Nucleus accumbens (tissue), 56 donors: ENCODE measurements at places on chromosomes 13 and 19.
A peak's percentile ranks its signal among the peaks of the same experiment; 100 is the strongest.

DNA sequence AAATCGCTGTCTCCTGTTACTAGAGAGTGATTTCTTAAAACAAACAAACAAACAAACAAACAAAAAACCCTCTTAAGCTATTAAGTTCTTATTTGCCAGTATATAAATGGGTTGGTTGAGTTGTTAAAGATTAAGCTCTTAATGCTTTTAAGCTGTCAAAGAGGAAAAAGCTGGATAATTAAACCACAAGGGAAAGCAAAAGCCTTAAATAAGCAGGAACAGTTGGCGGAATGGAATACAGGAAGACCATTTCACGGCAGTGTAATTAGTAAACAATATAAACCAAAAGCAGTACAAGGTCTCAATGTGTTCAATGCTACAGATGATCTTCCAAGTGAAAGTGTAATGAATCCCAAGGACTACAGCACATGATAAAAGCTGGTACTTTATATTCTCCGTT is 32.2 kb upstream of the GGACT start:
- DNase-seq: no peak

GRCh38 chr19:18558604-18559003 is 934 bp downstream of the KXD1 start:
- DNase-seq: no peak

GRCh38 chr13:97235549-97236231 is 13.6 kb downstream of the MBNL2 start:
- no peak for DNase-seq

GRCh38 chr19:14096272-14096992 is 5.9 kb upstream of the SAMD1 start:
- no peak for DNase-seq

GRCh38 chr13:59488436-59488835 is 675.3 kb downstream of the DIAPH3 start:
- DNase-seq: no peak

DNA sequence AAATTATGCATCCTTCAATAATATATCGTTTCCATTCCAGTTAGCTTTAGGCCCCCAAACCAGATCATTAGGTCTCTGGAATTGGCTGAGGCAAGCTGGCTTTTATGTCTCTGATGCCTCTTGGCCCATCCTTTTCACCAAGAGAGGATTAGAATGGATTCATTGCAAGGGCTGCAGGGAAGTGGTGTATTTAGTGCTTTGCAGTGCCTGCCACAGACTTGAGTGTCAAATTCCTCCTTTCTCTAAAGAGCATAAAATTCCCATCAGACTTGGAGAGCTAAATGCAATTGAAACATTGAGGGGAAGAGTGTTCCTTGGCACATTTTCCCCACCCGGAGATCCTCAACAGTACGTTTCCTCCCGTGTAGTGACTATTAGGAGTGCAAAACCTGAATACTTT is 302.6 kb downstream of the ATP8A2 start:
- DNase-seq: no peak

GRCh38 chr13:109415057-109415456 is 371.3 kb downstream of the IRS2 start:
- no peak for DNase-seq

GRCh38 chr19:10122045-10122444 is 2.3 kb upstream of the EIF3G start:
- no peak for DNase-seq

GRCh38 chr13:24233351-24233901 is 72.9 kb downstream of the SPATA13 start:
- DNase-seq: no peak

- peak; percentile 7 for DNase-seq
These were observed 180.9 kb downstream of the PCCA start for GRCh38 chr13:100269837-100270236.

DNA sequence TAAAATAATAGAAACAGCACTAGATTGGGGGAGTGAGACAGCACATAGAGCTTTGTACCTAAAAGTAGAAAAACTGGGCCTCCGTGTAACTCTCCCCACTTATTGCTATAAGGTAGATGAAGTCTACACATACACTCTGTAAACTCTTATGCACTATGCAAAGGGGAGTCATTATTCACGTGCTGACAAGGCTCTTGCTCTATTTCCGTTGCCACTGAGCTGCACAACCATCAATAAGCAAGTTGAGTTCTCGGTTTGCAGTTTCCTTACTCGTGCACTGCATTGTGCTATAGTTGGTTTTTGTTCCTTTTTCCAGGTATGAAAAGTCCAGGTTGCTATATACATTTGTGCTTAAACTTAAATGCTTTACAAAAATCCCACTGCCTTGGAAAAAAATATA is 294.0 kb upstream of the DACH1 start:
- no peak for DNase-seq

- DNase-seq: no peak
These were observed 464.8 kb downstream of the COG6 start for GRCh38 chr13:40120288-40120687.

- DNase-seq: no peak
These were observed 62.8 kb downstream of the RGCC start for GRCh38 chr13:41520016-41520659.

DNA sequence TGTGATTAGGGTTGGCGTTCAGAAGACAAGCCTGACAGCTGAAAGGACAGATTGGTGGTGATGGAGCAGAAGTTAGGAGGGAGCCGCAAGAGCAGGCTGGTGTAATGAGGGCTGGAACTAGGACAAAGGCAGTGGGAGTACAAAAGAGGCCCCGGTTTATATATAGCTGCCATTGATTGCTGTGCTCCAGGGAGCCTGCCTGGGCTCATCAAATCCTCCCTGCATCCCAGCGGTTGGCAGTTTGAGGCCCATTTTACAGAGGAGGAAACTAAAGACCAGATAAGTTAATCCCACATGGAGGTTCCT is 123.7 kb downstream of the CACNA1A start:
- DNase-seq: no peak

DNA sequence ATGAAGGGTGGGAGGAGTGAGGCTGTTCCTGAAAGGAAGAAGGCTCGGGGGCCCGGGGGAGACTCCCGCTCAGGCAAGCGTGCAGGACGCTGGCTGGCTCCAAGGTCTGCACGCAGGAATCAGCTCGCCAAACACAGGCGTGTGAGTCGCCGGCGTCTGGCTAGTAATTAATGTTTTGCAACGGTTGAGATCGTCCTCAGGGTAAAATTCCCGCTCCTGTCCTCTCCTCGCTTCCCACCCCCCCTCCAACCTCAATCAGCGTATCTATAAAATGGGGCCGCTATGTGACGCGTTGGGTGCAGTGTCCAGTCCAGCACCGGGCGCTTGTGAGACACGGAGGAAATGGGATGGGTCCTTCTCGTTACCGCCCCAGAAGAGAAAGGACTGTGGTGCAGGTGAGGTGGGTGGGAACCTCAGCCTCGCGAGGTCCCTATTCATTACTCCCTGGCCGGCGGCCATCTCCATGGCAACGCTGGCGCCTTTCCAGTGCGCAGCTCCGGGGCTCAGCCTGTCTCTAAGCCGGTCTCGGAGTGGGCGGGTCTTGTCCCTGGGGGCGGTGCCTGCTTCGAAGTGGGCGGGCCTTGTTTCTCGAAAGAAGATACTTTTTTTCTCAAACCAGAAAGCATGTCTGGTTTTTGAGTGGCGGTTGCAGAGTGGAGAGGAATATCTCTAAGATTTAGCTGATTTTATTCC is 6.5 kb upstream of the ZNF579 start:
- peak; percentile 93 for DNase-seq

DNA sequence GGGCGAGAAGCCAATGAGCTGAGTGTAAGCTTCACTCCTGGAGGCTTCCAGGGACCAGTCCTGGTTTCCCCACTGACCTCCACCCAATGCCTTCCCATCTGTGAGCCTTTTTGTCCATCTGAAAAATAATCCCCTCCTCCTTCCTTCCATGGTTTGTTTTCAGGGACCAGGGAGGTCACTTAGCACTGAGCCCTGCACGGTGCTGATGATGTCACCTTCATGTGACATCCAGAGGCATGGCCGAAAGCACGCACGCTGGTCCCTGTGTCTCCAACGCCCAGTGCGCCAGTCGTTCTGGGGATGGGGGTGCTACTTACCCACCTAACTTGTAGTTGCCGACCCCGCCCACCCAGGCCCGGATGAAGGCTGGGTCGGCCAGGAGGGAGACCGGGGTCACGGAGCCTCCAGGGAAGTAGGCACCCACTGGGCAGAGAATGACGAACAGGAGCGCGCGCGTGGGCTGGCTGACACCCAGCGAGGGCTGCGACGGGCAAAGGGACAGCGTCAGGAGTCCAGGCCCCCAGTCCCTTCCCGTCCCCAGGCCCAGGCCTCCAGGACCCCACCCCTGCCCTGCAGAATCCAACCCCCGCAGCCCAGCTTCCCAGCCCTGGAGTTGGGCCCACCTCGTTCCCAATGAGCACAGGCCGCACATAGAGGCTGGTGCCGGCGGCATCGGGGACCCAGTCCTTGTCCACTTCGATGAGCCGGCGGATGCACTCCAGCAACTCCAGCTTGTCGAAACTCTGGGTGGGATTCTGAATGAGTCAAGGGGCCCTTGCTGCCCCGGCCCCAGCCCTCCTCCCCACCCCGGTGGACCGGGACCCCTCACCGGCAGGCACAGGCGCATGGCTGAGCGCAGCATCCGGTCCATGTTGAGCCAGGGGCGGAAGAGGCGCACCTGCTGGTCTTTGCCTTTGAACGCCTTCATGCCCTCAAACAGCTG is 11.2 kb downstream of the BCAT2 start:
- no peak for DNase-seq

GRCh38 chr19:34818270-34818669 is 45.3 kb upstream of the ZNF599 start:
- DNase-seq: no peak

- no peak for DNase-seq
These were observed 5.1 kb downstream of the EGLN2 start for GRCh38 chr19:40803857-40804782.

- DNase-seq: no peak
These were observed 89.6 kb upstream of the TNFSF11 start for GRCh38 chr13:42484386-42484785.

DNA sequence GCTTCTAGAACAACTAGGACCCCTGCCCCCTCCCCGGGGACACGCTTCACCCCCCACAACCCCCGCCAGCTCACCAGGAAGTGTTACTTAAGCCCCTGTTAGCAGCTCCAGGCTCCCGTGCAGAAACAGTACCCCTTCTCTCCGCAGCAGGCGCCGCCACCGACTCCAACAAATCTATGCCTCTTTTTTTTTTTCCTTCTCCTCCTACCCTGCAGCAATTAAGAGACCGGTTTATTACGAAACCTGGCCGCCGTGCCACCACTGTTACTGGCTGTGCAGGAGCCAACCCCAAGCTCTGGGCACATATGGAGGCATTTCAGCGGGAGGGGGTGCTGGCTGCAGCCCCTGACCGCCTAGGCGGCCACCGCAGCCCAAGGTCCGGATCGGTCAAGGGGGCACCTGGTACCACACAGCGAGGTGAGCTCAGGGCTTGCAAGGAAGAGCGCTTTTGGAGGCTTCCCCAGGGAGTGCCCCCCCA is 2.4 kb downstream of the GADD45B start:
- no peak for DNase-seq

GRCh38 chr19:51027126-51027806 is 850 bp upstream of the KLK11 start:
- DNase-seq: no peak

DNA sequence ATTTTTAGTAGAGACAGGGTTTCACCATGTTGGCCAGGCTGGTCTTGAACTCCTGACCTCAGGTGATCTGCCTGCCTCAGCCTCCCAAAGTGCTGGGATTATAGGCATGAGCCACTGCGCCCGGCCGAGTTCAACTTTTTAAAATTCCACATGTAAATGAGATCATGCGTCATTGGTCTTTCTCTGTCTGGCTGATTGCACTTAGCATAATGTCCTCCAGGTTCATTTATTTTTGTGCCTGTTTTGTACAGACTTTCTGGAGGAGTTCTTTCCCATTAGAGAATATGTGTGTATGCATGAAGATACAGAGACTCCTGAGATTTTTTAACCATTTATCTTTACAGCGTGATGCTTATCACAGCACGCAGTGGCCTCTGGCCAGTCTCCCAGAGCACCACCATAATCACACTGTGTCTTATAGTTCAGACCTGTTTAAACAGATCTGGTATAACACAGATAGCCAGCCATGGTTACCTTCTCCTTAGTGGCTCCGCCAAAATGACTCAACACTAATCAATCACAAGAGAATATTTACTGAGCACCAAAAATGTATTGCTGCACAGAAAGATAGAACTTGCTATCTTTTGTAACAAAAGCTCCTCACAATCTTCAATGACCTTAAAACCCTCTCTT is 11.4 kb upstream of the STARD13 start:
- no peak for DNase-seq

DNA sequence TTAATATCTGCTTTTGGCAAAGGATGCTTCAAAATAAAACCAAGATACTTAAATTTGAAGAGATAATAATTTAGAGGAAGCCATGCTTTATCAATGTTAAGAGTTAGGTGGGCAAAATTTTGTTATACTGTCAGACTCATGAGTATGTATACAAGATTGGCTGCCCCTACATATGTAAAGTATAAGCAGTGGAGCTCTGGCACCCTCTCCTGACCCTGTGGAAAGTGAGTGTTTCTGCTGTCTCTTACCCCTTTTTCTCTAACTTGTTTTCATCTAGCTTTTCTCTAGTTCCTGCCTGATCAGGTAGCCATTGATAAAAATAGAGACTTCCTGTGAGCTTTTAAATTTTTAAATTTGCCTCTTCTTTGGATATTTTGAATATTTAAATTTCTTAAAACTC is 710.9 kb upstream of the SPRY2 start:
- DNase-seq: no peak
